ENCODE measurements at places on chromosomes 11 and 22. TPM values are rescaled to one million over a fixed set of nuclear protein-coding genes. Genes with fewer than 3 reads are reported as not detected.

DNA sequence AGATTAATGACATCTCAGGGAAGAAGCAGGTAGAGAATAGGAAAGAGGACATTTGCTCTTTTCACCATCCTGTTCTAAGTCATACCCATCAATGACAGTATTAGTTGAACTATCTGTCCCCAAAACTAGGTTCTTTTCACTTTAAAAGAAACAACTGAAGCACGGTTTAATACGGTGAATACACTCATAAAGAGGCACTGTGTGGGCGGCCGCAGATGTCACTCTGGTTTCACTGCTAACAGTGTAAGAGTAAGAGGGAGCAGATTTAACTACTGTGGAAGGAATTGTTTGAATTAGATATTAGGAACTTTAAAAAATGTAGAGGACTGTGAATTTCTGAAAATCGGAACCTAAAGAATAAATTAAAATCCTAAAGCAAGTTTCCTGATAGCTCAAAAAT, 49.5 kb downstream of the VSIG10L2 start:
- DNase-seq: no peak

GRCh38 chr11:16917941-16918340, 96.3 kb downstream of the PLEKHA7 start:
- DNase-seq: no peak

GRCh38 chr22:25383278-25383820, 163.9 kb downstream of the CRYBB2 start:
- no peak for DNase-seq

GRCh38 chr11:3984896-3985295, 109.7 kb upstream of the RRM1 start:
- DNase-seq: peak; percentile 39

DNA sequence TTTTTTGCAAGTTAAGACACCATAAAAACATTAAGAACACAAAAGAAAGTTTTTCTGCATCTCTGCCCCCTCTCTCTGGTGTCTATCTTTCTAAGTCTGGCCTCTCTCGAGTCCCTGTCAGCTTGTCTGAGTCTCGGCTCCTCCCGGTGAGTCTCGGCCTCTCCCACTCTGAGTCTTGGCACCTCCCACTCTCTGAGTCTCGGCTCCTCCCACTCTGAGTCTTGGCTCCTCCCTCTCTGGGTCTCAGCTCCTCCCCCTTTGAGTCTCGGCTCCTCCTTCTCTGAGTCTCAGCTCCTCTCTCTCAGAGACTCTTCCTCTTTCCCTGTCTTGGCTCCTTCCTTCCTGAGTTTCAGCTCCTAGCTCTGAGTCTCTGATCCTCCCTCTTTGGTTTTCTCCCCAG, 72.5 kb upstream of the AMPD3 start:
- no peak for DNase-seq

- no peak for DNase-seq
Measured at GRCh38 chr11:1028616-1029015, 7.9 kb downstream of the MUC6 start.

- no peak for DNase-seq
Measured at GRCh38 chr11:8603696-8604077, 9.7 kb upstream of the STK33 start.

DNA sequence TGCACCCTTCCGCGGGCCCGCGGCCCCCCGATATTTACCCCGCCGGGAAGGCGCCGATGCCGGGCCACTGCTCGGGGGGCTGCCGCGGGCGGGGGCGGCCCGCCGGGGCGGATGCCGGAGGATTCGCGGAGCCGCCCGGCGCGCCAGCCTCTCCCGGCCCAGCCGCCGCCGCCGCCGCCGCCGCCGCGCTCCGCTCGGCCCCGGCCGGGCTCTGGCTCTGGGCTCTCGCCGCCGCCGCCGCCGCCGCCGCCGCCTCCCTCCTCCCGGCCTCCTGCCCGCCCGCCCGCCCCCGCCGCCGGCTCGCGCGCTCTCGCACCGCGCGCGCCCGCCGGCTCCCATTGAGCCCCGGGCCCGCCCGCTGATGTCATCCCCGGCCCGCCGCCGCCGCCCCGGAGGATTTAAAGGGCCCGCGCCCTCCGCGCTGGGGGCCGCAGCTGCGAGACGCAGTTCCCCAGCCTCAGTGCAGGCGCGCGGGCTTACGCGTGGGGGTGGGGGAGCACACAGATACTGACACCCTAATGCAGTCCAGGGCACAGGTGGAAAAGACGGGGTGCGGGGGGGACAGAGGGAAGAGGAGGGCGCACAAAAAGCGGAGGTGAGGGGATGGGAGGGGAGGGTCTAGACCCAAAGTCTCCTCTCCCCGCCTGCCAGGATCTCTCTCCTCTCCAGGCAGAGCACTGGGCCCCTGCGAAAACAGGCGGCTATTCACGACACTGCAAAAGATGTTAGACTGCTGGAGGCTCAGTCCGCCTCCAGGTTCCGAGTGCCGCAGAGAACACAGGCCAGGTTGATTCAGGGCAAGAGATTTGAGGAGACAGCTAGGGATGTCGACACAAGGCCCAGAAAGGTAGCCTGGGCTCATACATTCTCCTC, at the start of gene CSNK1E:
Gene CSNK1E (minus strand): TSS at position 312 of the 873 bp plus-strand sequence. CDS start 3,276 bp downstream, outside the sequence.
- peak; percentile 67 for DNase-seq

- DNase-seq: no peak
Measured at GRCh38 chr11:19910931-19911330, 198.3 kb downstream of the NAV2 start.

DNA sequence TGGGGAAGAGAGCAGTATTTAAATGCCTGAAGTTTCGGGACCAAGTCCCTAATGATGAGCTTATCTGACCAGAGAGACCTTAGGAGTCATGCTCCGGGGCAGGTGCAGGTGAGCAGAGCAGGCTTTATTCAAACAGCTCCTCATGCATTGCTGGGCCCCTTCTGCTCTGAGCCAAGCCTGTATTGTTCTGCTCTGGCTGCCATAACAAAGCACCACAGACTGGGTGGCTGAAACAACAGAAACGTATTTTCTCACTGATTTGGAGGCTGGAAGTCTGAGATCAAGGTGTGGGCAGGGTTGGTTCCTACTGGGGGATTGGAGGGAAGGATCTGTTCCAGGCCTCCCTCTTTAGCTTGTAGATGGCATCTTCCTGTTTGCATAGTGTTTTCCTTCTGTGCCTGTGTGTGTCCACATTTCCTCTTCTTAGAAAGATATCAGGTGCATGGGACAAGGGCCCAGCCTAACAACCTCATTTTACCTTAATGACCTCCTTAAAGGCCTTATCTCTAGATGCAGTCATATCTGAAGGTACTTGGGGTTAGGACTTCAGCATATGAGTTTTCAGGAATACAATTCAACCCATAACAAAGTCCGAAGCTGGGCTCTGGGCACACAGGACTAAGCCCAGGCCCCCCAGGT, 97.1 kb upstream of the PARVA start:
- no peak for DNase-seq

DNA sequence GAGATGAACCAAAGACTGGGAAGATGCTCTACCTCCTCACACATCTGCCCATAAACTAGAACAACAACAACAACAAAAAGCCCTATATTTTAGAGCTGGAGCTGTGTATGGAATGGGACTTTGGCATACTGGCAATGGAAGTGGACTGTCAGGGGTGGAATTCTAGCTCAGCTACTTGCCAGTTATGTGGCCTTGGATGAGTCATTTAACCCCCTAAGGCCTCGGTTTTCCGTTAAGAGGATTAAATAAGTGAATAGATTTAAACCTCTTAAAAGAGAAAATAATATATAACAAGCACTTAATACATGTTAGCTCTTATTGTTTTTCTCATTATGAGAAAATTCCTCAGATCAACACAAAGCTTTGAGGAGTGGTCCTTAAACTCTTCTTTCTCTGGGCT, 195.0 kb downstream of the KIF18A start:
- DNase-seq: no peak

GRCh38 chr22:50422046-50422445, 52.8 kb downstream of the SBF1 start:
- DNase-seq: no peak

DNA sequence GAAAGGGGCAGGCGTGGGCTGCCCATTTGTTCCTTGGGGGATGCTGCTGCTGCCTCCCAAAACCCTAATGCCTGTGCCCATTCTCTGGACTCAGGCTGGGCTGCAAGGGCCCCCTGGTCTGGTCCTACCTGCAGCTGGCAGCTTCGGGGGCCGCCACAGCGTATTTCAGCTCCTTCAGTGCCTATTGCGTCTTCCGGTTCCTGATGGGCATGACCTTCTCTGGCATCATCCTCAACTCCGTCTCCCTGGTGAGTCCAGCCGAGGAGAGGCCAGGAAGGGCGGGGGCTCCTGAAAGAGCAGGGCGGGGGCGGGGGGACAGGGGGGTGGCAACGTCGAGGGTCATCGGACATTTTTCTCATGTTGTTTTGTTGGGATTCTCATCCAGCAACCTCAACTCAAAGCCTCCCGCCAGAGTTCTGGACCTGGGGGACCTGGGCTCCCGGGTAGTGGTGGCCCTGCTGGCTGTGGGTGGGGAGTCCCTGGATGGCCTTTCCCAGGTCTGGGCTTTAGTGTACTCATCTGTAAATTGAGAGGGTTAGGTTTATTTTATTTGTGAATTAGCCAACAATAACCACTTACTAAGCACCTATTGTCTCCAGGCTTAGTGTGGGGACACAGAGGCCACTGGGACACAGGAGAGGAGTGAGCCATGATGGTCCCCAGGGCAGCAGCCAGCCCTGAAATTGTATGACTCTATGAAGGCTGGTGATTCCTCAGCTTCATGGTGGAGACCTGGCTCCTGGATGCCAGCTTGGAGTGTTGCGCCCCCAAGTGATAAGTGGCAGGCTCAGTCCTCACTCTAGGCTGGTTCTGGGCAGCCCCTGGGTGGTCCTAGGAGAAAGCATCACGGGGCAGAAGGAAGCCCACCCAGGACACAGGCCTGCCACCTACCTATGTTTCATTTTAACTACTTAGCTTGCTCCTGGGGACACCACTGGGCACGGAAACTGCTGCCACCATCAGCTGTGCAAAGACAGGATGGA, 36.0 kb downstream of the CAPN1 start:
- no peak for DNase-seq

- DNase-seq: no peak
Measured at GRCh38 chr22:40000171-40000570, 5.4 kb downstream of the FAM83F start.

GRCh38 chr11:67543585-67543984, 20.3 kb upstream of the CABP2 start:
- no peak for DNase-seq

DNA sequence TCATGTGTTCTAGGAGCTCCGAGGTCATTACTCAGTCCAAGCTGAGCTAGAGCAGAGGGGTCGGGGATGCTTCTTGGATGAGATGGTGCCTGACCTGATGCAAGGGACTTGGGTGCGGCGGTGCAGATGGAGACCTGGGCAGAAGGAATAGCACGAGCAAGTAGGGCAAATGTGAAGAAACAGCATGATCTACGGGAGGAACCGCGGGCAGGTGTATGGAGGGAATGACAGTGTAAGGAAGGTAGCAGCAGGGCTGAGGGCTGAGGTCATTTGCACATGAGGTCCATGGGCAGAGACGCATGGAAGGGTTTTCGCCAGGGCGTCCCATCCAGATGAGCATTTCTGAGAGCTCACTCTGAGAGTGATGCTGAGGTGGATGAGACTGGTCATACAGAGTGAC, 14.9 kb downstream of the SLC37A2 start:
- no peak for DNase-seq

- no peak for DNase-seq
Measured at GRCh38 chr11:64026575-64027205, 9.0 kb upstream of the FLRT1 start.

Gene TEAD1
- total RNA-seq: 54.4 TPM

Gene ZC3H12C
- total RNA-seq: 6.4 TPM

Gene ATG2A
- 22.4 TPM for total RNA-seq

Gene GGTLC3
- 0.56 TPM for total RNA-seq

Gene OTUB1
- 69.8 TPM for total RNA-seq

Gene EMID1
- 25.5 TPM for total RNA-seq

Gene MCHR1
- total RNA-seq: 6.6 TPM

Gene PGA4
- total RNA-seq: 0.64 TPM

Gene OR8A1
- total RNA-seq: 0.46 TPM
